ENCODE measurements at places on chromosomes 12 and 14.

DNA sequence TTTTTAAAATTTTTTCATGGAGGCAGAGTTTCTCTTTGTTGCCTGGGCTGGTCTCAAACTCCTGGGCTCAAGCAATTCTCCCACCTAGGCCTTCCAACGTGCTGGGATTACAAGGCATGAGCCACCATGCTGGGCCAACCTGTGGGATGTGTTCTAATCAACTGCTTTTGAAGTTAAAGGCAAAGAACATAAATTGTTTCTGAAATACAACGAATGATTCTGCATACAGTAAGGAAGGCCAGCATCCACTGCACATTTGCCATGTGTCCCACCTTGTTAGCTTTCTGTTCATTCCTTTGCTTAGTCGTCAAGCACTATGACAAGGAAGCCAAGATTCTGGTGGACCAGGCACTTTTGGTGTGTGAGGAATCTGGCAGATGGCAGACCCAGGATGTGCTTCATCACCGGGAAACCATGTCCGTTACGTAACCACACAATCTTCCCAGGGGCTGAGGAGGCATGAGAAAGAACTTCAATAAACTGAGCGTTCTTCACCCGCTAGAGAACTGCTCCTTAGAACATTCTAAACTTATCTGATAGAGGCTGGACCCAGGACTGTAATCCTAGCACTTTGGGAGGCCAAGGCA, 24.5 kb downstream of the MOK start:
- DNase-seq, result no peak

DNA sequence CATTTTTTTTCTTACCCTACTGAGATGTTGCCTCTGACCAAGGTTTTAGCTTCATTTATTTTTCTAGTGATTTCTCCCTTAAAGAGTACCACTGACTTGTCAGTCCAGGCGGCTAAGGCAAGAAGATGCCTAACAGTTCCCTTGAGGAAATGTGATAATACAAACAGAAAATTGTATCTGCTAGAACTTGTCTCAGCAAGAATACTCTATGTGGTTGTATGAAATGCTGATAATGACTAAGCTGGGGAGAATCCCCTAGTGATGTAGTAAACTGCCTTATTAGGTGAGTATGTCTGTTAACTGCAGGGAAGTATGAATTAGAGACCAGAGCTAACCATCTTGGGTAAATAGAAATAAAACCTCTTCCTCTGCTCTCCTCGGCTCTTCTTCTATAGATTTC, 6.7 kb downstream of the C12orf54 start:
- DNase-seq, result no peak

GRCh38 chr12:66627988-66628317, 50.9 kb downstream of the GRIP1 start:
- DNase-seq, result no peak

DNA sequence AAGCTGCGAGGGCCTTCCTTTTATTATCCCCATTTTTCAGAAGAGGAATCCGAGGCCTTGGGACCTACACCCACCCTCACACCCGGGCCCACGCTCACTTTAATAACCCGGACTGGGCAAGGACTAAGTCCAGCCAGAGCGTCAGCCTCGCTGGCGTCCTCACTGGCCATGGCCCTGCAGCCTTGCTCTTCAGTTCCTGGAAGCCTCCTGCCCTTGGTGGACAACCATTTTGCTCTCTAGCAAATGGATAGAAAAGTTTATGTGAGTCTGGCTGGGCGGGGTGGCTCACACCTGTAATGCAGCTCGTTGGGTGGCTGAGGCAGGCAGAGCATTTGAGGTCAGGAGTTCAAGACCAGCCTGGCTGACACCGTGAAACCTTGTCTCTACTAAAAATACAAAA, 9.8 kb downstream of the RTL1 start:
- DNase-seq, result no peak

- DNase-seq, result no peak
Measured at GRCh38 chr12:122982963-122983788, 2.7 kb downstream of the ARL6IP4 start.

DNA sequence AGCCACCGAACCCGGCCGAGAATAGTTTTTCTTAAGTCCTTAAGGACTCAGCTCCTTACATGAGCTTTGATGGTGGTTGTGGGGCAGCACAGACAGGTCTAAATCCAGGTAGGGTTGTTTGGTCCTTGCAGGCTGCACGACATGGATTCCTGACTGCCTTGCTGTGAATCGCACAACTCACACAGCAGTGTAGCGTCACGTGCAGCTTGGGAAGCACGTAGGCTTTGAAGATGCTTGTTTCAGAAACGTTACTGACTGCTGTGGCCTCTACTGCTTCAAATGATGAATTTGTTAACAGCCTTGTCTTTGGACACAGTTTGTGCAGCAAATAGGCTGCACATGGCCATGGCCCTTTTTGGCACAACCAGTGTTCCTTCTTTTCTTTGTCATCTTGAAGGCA, 29.9 kb downstream of the ZBTB42 start:
- no peak for DNase-seq

GRCh38 chr12:52126050-52126604, 46.6 kb downstream of the SMIM41 start:
- DNase-seq, result no peak

GRCh38 chr12:14601692-14602478, 34.2 kb upstream of the PLBD1 start:
- DNase-seq, result no peak

DNA sequence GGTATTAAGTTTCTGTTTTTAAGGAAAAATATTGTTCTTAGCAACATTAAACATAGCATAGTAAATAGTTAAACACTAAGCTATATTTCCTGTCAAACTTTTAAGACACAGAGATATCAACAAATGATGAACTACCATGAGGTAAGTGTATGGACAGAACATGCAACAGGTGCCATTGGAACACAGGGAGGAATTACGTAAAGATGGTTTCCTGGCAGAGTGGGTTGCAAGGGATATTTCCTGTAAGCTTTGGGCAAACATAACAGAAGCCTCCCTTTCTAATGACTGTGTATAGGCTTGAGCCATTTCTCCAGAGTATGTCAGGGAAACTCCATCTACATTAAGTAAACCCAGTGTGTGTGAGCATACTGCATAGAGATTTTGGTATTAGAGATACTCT, 31.7 kb upstream of the HELB start:
- DNase-seq, result no peak

- no peak for DNase-seq
Measured at GRCh38 chr12:124422142-124422569, 127.3 kb downstream of the RFLNA start.

GRCh38 chr12:26122681-26123481, 2.0 kb downstream of the BHLHE41 start:
- DNase-seq, result peak; percentile 28

GRCh38 chr14:80868260-80868659, 73.3 kb downstream of the CEP128 start:
- DNase-seq, result no peak

DNA sequence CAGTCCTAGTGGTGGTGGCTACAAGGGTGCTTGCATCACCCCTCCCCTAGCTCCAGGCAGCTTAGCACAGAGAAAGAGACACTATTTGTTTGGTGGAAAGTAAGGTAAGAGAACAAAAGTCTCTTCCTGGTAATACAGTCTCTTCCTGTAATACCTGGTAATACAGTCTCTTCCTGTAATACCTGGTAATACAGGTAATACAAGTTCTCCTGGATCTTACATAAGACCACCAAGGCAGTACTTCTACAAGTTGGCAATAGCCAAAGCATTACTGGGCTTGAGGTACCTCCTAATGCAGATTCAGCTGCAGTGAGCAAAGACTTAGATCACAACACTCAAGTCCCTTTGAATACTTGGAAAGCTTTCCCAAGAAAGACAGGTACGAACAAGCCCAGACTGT, 77.0 kb downstream of the CATSPERB start:
- no peak for DNase-seq

DNA sequence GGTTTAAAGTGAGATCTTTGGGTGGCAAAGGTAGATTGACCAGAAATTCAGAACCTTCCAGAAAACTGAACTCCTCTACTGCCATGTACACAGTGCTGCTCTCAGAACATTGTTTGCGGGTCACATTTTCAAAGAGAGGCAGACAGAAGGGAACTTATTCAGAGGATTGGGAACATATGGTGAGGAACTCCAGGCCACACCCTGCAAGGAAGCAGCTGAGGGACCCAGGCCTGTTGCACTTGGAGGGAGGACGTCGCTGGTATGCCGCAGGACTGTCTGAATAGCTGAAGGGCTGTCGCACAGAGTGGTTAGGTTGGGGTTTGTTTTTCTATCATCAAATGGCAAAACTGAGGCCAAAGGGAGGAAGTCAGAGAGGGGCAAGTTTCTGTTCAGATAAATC, 441.1 kb downstream of the DPF3 start:
- DNase-seq, result no peak

GRCh38 chr14:103232031-103232808, 101.8 kb upstream of the EIF5 start:
- no peak for DNase-seq

GRCh38 chr12:85266356-85266755, 13.7 kb upstream of the ALX1 start:
- no peak for DNase-seq

- DNase-seq, result no peak
Measured at GRCh38 chr14:101200008-101200649, 296.6 kb upstream of the RTL1 start.

- DNase-seq, result no peak
Measured at GRCh38 chr14:91872517-91873470, 5.5 kb upstream of the TC2N start.

GRCh38 chr12:32877601-32878459, 18.7 kb downstream of the PKP2 start:
- no peak for DNase-seq

GRCh38 chr14:69317102-69317755, 57.3 kb downstream of the GALNT16 start:
- DNase-seq, result no peak

GRCh38 chr12:104257913-104258472, 42.4 kb downstream of the TXNRD1 start:
- no peak for DNase-seq

DNA sequence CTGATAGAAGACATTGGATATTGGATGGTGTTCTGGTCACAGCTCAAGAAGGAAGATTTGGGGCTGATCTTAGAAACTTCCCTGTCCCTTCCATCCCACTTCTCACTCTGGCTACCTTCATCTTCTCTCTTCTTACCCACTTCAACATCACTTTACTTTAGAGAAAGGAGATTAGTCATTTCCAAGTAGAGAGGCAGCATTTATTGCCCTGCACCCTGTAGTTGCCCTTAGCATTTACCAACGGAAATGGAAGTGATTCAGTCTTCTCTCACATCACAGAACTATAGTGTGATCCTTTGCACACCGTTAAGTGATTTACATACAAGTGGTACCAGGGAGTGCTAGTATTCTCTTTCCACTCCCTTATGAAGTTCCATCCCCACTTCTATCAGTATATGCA, 52.4 kb downstream of the PHLDA1 start:
- DNase-seq, result no peak

GRCh38 chr12:105562199-105562971, 231.9 kb downstream of the C12orf75 start:
- DNase-seq, result no peak

- DNase-seq, result no peak
Measured at GRCh38 chr14:55052269-55052930, 953 bp downstream of the MAPK1IP1L start.

GRCh38 chr12:91183551-91183950, 934 bp upstream of the DCN start:
- no peak for DNase-seq

- DNase-seq, result no peak
Measured at GRCh38 chr12:118164798-118165486, 29.0 kb downstream of the PEBP1 start.

GRCh38 chr14:88682495-88683114, 110.1 kb downstream of the EML5 start:
- no peak for DNase-seq

GRCh38 chr14:50551877-50552276, 8.1 kb upstream of the ATL1 start:
- no peak for DNase-seq

DNA sequence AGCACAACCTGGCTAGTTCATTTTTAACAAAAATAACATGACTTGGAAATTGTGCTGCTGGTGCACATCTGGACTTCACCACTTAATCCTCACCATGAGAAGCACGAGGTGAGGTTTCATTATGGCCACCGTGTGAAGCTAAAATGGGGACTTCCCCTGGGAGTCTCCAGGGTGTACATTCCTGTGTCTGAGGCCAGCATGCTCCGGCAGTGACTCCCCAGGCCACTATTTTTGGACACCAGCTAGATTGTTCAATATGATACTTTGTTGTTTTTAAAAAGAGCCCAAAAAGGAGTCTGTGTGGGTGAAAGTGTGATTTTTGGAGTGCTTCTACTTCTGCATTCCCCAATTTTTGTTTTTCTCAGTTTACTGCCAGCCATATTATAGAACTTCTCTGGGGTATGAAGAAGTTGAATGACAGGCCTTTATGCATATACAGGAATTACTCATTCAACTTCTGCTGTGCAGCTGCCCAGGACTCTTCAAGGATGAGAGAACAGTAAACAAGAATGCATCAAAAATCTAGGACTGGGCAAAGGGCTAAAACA, 16.9 kb upstream of the AICDA start:
- DNase-seq, result no peak

DNA sequence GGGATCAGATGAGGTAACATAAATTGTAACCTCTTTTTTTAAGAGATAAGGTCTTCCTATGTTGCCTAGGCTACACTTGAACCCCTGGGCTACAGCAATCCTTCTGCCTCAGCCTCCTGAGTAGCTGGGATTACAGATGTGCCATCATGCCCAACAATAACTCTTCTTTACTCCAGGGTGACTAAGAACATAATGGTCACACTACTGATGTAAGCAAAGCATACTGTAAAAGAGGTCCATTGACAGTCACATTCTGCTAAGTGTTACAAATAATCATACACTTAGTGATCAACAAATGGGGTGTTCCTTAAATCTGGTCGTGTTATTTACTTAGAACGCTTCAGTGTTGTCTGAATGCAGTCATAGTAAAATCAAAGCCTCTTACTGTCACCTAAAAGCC, 68.9 kb downstream of the EPS8 start:
- no peak for DNase-seq

DNA sequence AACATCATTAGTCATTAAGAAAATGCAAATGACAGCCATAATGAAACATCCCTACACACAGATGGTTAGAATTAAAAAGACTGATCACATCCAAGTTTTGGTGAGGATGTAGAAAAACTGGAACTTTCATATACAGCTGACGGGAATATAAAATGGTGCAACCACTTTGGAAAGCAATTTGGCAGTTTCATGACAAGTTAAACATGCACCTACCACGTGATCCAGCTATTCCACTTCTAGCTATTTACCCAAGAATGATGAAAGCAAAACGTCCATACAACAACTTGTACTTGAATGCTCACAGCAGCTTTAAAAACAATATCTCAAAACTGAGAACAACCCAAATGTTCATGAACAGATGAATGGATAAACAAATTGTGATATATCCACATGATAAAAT, 77.9 kb upstream of the AVPR1A start:
- DNase-seq, result no peak

GRCh38 chr12:53060064-53060720, 10.3 kb downstream of the TNS2 start:
- DNase-seq, result no peak

DNA sequence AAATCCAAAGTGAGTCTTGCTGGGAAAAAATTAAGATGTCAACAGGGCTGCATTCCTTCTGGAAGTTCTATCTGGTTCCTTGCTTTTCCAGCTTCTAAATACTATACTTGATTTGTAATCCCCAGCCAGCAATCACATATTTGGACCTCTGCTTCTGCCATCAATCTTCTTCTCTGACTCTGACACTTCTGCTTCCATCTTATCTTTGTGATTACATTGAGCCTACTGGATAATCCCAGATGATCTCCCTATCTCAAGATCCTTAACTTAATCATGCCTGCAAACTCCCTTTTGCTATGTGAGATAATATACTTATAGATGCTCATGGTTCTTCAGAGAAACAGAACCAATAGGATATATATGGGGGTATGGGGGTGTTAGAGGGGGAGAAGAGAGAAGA, 49.9 kb upstream of the ZDHHC17 start:
- no peak for DNase-seq
